ENCODE measurements at places on chromosomes 2 and 18.

GRCh38 chr2:71880846-71881610 lies 266.6 kb downstream of the CYP26B1 start:
- no peak for DNase-seq

DNA sequence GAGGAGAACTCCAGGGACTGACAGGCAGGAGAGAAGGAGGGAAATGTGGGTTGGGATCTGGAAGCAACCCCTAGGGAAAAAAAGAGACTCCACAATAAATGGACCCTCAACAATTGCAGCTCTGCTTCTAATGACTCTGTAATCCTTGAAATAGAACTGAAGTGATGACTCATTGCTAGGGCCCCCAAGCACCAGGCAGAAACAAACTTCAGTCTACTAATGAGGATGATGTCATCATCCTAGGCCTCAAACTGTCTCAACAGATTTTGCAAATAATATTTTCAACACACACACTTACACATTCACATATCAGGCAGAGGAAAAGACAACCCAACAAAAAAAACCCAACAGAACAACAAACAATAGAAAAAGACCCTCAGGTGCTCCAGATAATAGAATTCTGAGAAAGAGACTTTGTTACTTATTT lies 143.3 kb downstream of the HDAC4 start:
- DNase-seq, result peak; percentile 84

- DNase-seq, result peak; percentile 63
Measured at GRCh38 chr2:38233231-38233983, 143.7 kb downstream of the ATL2 start.

DNA sequence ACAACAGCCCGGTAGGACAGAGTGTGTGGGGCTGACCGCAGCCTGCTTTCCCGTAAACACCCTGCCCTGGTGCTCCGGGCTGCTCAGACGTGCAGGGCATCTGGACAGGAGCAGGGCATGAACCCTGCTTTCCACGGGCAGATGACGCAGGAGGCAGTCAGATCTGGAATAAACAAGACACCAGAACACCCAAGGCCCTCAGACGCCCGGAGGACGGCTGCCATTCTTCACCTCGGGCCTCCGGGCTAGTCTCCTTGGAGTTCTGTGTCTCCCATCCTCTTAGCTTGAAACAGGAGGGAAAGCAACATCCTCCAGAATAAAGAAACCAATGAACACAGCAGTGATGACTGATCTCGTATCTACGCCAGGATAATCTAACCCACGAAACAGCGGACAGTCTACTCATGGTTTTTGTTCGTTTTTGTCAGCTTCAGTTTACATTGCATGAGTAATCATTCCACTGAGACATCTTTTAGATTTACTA lies 7.3 kb downstream of the PXDN start:
- peak; percentile 74 for DNase-seq

- DNase-seq, result no peak
Measured at GRCh38 chr18:22405142-22405541, 12.6 kb downstream of the CTAGE1 start.

- no peak for DNase-seq
Measured at GRCh38 chr2:160474319-160474645, 19.3 kb downstream of the RBMS1 start.

- DNase-seq, result no peak
Measured at GRCh38 chr2:231093933-231094332, 30.9 kb downstream of the HTR2B start.

All from H4 (cell line).